Activated naive CD8-positive, alpha-beta T cell treated with anti-CD3 and anti-CD28 coated beads, Interleukin-2, amount 50 U/mL, for 16 hours (primary cell): ENCODE measurements at places on chromosomes 11 and 22.

GRCh38 chr11:47899801-47900200, 51.7 kb upstream of the NUP160 start:
- DNase-seq, result no peak

DNA sequence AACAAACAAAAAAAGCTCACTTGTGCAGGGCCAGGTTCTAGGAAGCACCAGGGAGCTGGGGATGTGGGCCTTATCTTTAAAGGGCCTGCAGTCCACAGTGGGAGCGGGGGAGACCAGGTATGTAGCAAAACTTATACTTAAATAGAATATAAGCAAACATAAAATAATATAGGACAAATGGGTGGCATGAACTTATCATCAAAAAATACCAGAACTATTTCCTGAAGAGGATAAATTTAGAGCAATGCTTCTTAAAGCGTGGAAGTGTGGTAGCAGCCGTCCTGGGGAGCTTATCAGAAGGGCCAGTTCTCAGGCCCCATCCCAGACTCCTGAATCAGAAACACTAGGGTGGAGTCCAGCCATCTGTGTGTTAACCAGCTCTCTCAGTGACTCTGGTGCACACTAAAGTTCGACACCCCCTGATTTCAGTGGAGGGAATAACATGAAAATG, 9.3 kb downstream of the VPS26B start:
- no peak for DNase-seq

DNA sequence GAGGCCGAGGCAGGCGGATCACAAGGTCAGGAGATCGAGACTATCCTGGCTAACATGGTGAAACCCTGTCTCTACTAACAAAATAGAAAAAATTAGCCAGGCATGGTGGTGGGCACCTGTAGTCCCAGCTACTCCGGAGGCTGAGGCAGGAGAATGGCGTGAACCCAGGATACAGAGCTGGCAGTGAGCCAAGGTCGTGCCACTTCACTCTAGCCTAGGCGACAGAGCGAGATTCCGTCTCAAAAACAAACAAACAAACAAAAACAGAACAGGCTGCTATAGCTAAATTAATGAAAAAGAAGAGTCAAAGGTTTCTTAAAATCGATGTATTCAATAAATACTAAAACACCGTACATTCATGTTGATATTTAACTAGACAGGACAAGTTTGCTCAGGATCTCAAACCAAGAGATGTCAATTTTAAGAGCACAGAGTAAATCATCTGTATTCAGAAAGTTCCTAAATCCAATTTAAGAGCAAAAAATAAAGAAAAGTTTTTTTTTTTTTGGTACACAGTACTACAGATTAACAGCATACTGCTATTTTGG, 59.9 kb downstream of the NUP98 start:
- DNase-seq, result no peak

GRCh38 chr11:11380883-11381282, 27.8 kb upstream of the CSNK2A3 start:
- DNase-seq, result no peak

GRCh38 chr11:95089620-95090542, at the start of gene ENDOD1:
TSS of gene ENDOD1 (plus strand) at chr11:95089846. CDS start at chr11:95089928, 82 bp downstream.
- peak; percentile 65 for DNase-seq

DNA sequence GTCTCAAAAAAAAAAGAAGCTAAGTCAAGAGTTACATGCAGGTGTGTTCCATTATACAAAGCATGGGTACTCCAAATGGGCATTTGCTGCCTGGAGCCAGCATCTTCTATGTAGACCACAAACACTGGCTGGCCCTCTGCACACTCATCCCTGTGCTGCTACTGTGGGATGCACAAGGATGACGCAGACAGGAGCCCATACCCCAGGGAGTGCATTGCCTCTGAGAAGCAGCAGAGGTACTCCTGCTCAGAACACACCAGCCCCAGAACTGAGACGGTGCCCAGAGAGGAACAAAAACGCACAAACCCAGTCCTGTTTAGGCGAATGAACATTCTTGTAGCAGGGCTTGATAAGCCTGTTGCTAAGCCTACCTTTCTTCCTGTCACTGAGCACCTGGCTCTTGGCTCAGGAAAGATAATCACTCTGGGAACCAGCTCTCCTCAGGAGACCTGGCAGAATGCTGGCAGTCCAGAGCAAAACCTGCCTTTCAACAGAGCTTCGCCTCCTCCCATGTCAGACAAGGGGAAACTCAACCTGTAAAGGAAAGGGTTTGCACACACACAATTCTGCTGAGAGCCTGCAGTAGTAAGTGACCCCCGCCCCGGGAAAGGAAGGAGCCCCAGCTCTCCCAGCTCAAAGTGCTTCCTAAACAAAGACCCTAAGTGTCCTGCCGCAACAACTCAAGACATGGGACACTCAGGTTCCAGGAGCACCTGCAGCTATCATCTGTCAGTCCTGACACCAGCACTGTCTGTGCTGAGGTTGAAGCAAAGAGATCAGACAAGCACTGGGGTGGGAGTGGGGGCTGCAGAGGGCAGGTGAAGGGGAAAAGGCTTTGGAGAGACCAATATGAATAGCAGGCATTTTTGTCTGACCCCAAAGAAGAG, 145.7 kb downstream of the TENM4 start:
- no peak for DNase-seq

DNA sequence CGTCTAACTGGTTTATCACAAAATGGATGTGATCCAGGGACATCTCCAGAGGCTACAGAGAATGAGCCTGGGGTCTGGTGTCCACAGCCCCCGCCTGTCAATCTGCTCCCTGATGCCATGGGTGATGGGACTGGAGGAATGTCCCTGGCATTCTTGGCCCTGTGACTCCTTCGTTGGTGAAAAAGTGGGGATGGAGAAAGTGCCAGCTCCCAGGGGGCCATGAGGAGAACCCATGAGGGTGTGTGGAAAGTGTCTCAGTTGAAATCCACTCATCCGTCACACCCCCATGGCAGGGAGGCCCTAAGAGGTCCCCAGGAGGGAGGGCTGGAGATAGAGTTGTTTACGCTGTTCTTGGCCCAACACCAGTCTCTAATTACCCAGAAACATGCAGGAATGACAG, 322.0 kb downstream of the CTTN start:
- no peak for DNase-seq

DNA sequence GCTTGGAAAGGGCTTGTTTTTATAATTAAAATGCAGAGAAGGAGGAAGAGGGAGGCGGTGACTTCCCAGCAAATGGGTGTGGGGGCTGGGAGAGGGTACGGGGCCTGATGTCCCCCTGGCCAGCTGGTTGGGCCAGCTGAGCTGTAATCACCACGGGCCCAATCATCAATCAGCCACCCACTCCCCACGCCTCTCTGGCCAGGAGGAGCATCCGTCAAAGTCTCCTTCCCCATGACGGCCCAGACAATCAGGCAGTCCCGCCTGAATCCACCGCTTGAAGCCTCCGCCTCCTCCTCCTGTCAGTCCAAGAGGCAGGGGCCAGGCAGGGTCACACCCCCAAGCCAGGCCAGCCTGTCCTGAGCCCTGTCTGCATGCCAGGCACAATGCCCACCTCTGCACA, 13.3 kb upstream of the CABP7 start:
- DNase-seq, result no peak

GRCh38 chr11:93485983-93486382, 57.2 kb downstream of the SMCO4 start:
- no peak for DNase-seq

GRCh38 chr22:33300165-33300564, 242.0 kb upstream of the SYN3 start:
- DNase-seq, result no peak

DNA sequence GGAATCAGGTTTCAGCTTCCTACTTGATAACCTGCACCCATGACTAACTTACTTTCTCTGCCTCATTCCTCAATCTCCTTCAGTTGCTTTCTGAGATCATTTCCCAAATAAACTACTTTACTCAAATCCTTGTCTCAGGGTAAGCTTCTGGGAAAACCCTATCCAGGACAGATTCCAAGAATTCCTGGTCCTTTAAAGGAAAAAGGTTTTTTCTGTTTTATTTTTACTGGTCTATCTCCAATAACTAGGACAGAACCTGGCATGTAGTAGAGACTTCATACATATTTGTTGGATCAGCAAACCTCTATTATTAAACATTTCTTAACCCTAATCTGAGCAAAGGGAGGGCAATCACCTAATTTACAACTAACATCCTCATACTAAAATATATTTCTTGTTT, 910.5 kb upstream of the CHORDC1 start:
- no peak for DNase-seq

DNA sequence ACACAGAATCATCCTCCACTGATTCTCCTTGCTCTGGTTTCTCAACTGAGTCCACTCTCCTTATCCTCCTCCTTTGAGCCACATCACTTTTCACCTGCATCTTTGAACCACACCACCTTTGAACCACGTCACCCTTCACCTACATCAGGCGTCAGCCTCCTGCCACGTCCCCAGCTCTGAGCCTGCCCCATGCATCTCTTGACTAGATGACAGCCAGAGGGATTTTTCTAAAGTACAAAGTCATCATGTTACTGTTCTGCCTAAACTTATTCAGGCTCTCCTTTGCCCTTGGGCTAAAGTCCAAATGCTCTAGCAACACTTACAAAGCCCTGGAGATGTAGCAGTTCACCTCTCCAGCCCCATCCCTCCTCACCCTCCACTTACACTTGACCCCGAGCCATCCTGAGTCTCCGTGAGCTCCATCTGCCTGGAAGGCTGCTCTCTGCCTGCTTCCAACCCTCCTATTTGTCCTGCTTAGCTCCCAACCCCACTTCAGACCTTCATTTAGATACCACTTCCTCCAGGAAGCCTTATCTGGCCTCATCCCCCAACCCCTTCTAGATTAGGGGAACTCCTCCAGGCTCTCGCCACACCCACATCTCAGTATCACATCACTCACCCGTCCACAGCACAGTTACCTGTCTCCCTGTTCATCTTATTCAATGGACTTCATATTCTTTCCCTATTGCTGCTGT, 3.7 kb upstream of the MS4A10 start:
- DNase-seq, result no peak

DNA sequence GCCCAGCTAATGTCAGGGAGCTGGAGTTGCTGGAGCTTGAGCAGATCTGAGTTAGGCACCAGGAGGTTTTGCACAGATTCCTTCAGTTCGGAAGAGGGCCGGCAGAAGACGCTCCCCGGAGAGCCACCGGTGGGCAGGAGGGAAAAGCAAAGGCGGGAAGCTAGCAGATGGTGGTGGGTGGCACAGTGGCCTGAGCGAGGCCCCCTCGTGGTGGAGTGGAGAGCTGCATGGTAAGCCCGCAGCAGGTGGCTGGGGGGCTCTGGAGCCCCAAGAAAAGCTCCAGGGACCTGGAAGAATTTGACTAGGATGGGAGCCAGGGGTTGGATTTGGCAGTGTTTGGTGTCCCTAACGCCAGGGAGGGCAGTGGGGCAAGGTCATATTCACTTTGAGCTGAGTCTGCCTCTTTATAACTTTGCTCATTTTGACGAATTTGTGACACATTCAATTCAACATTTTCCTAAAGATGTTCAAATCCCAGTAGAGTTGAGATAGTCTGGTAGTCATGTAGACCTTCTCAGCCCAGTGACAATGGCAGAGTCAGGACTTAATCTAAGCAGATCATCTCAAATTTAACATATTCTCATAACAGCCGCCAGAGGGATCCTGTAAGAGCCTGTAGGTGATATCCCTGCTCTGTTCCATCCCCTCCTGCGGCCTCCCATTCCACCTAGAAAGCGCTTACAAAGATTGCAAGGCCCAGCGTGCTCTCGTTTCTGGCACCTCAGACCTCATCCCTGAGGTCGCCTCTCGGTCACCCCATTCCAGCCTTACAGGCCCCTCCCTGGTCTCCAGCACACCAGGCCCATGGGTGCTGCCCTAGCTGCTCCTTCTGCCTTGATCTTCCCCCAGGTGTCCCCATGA, 57.9 kb downstream of the TRIM29 start:
- no peak for DNase-seq

DNA sequence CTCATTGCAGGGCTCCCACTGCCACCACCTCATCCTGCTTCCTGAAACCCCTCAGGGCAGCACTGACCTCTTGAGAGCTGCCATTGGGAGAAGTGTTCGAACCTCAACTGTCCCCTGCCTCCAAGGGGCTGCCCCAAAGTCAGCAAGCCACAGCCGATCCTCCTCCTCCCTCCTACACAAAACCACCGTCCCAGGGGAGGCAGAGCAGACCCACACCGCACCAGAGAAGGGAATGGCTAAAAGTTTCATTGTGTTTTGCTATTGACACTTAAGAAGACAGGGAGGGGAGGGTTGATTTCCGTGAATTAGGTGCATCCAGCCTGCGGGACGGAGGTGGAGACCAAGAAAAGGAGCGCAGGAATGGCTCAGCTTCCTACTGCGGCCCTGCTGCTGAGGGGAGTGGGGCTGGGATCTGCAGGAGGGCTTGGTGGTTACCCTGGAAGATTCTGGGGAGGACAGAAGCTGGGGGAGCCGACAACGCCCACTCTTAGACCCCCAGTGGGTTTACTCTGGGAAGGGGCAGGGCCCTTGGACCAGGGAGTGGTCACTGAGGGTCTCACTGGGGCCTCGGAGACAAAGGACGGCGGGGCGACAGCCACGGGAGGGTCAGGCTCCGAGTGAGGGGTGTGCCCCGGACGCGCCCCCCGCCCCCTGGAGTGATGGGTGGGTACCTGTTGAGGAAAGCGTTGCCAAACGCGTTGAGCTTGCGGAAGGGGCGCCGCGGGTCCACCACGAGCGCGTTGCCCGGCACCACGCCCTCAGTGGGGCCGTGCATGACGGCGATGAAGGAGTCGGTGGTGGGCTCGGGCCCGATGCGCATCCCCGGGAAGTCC, 815 bp downstream of the EHD1 start:
- DNase-seq, result no peak

DNA sequence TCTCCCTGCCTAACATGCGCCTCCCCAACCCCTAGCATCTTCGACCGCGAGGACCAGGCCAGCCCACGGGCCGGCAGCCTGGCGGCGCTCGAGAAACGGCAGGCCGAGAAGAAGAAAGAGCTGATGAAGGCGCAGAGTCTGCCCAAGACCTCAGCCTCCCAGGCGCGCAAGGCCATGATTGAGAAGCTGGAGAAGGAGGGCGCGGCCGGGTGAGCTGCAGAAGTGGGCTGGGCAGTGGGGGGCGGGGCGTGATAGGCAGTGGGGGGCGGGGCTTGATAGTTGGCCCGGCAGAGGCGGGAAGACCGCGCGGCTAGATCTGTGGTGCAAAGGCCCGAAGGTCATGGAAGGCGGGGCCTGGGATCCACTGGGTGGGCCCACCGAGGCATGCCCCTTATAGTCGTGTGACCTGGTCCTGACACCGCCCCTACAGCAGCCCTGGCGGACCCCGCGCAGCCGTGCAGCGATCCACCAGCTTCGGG, 8.7 kb downstream of the SELENOM start:
- DNase-seq, result no peak

GRCh38 chr11:57210781-57211180, 26.3 kb downstream of the APLNR start:
- DNase-seq, result no peak

DNA sequence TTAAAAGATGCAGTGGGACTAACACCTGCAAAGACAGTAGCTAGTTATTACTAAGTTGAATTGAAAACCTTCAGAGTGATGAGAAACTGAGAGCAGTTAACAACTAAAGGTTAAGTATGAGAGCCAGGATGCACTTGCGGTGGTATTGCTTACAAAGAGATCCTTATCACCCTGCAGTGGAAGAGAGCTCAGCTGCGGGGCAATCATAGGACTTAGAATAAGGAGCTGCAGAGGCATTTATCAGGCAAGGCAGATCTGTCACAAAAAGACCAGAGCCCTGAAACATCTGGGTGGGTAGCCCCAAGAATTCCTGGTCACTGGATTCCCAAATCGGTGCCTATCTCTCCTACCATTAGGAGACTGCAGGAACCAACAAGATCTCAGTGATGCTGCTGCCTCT, 34.3 kb upstream of the CFAP300 start:
- no peak for DNase-seq

GRCh38 chr11:78564490-78565467, 9.9 kb downstream of the NARS2 start:
- DNase-seq, result no peak
